ENCODE measurements at places on chromosomes 7 and 10.

DNA sequence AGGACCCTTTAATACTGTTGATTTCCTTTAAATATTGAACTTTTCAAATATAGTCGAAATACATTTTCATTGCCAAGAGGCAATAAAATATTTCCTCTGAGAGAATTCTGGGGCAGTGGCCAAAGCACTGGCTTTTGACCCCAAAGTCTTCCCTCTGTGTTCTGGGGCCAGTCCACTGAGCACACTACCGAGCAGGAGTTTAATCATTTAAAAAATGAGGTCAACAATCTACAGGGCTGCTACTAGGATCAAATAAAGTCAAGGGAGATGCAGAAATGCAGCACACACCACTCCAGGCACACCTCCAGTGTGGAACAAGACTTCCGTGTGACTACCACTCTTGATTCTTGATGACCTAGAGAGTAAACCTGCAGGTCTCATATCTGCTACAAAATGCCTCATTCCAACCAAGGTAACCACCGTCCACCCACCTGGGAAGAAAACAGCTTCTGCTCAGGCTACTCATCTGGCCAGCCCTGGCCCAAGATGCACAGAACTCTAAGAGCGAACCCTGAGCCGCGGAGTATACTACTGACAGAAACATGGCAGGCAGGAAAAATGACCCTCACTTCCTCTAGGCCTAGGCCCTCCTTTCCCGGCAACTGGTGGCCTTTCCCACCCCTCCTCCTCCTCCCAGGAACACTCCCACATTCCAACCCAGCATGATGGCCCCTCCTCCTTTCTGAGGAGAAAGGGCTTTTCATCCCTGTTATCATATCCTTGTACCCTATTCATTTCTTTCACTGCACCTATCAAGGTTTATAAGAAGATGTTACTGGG lies 97.7 kb downstream of the ALOX5 start:
- DNase-seq = no peak

GRCh38 chr7:12350971-12351370 lies 52.7 kb downstream of the VWDE start:
- DNase-seq = no peak

GRCh38 chr7:55288070-55288824 lies 76.9 kb upstream of the LANCL2 start:
- DNase-seq = no peak

DNA sequence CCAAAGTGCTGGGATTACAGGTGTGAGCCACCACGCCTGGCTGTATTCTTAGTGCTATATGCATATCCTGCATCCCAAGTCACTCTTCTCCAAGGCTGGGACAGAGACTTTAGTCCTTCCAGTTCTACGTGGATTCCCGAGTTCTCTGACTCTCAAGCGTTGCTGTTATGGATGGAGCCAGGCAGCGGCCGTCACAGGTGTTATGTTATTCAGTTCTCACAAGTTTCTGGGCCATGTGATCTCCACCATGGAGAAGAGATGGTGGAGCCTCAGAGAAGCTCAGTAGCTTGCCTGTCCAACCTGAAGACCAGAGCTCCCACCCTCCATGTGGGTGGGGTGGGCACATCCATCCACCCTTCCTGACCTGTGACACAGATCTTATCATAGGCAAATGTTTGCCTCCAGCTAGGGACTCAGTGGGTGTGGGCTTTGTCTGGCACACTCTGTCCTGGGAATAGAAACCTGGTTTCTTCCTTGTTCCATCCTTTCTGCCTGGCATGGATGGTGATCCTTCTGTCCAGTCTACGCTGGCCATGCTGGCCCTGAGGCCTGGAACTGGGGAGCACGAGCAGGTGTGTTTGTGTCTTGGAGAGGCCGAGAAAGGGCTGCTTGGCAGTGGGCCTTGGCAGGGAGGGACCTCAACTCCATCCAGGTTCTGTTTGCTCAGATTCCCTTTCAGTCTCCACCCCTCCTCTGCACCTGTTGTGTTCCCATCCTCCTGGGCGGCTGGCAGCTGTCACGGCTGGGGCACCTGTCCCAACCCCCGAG lies 55.3 kb downstream of the NEURL1 start:
- DNase-seq = no peak

DNA sequence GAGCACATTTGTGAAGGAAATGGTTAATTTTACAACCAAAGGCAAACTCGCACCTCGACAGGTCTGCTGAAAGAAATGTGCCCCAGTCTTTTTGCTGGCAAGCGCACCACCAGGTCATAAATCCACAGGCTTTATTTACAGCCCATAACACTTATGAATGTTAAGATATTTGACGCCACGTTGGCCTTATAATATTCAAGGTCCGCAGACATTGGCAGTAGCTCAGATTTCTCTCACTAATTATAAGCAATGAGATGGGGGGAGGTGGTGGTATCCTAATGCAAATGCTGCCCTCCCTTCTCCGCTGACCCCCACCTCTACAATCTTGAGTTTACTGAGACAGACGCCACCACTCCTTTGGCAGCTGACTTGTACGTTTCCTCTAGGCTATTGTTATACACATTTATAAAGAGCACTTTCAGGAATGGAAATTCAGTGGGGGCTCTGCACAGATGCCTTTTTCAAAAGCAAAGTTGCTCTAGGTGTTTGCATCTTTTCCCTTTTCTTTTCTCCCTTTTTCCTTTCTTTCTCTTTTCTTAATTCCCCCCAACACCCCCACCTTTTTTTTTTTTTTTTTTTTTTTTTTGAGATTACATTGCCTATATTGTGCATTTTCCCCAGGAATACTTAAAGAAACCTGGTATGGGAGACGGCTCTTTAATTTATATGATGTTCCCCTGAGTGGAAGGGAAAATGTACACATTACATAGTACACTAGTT lies 6.7 kb downstream of the TCF7L2 start:
- no peak for DNase-seq

DNA sequence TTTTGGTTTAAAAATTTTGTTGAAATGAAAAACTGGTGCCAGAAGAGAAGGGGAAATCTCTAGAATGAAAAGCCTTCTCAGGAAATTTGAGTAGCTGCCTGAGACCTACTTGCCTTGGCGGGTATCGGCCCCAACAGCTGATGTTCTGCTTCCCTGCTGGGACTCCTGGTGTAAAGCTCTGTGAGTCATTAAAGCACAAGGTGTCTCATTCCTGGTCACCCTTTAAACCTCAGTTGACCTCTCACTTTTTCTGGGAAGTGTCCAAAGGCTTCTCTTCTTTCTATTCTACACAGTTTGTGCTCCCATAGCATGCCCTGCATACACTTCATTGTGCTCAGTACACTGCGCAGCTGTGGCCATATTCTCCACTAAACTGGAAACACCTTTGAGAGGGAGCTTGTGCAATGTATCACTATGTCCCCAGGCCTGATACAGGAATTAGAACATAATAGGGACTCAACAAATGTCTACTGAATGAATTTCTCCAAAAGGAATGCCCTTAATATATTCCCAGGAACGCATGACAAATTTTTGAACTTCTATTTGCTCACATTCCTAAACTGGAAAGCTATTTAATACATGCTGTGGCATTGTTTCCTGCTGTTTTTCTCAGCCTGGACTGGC lies 303.9 kb downstream of the SDHAF3 start:
- DNase-seq = no peak

- no peak for DNase-seq
Measured at GRCh38 chr7:156145996-156146395, 333.7 kb upstream of the SHH start.

DNA sequence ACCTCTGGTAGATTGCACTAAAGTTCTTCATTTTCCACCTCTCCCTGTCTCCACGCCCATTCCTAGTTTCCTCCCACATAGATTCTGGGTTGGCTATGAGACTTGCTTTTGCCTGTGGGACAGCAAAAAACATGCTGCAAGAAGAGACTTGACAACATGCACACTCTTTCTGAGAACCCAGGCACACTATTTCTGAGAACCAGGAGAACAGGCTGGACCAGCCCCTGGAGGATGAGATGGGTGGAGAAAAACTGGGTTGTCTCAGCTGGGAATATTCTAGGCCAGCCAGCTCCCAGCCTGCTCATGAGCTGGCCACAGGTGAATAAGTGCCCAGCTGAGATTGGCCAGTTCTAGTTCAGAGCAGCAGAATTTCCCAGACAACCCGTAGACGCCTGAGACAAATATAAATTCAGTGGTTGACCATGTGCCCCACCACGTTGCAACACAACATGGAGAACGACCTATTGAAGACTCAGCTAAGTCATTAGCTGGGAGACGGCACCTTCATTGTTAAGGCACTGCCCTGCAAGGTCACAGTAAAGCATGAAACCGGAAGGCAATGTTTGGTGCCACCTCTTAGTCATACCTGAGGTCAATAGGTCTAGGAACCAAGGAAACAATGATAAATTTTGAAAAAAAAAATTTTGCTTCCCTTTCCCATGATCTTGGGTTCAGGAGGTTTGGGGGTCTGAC lies 92.7 kb upstream of the AKR1E2 start:
- DNase-seq = no peak

DNA sequence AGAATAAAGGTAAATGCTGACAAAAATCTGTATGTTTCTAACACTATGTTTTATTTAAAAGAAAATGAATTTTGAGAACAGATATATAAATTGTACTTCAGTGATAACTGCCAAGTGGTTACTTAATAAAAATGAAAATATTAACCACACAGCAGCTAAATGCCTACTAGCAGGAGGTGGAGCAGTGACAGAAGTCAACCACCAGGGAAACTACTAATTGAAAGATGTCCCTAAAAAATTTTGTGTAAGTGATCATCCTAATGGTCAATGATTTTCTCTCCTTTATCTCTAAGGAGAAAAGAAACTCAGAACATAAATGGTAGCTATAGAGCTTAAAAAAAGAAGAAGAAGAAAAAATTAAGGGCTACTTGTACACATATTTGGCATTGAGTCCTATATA lies 22.9 kb downstream of the WNT16 start:
- no peak for DNase-seq

DNA sequence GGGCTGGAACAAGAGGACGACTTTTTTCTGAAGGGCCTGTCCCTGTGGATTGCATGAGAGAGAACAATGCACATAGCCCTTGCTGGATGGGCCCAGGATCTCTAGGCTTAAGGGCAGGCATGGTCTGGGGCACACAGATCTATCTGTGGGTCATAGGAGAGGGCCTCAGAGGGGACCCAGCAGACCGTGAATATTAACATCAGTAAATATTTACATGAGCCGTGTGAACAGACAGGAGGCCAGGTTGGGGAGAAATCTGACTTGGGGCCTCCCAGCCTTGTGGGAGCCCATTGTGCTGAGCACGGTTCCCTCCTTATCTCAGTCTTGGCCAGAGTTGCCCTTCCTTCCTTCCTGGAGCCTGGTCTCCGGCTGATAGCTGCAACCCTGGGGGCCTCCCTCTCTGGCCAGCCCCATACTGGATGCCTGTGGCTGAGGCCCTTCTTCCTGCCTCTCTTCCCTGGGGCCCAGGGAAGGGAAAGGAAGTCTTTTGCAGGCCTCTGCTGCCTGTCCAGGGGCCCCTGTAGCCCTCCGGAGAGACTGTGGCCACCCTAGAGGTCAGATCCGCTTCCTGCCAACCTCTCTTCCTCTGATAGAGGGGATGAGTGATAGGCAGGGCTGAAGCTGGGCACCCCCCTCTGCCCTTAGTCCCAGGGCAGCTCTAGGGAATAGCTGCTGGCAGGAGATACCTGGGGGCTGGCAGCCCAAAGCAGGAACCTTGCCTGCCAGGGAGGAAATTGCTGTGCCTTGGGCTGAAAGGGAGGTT lies 44.5 kb upstream of the TRIM8 start:
- no peak for DNase-seq

- DNase-seq = no peak
Measured at GRCh38 chr7:82694022-82694421, 250.4 kb upstream of the CACNA2D1 start.

DNA sequence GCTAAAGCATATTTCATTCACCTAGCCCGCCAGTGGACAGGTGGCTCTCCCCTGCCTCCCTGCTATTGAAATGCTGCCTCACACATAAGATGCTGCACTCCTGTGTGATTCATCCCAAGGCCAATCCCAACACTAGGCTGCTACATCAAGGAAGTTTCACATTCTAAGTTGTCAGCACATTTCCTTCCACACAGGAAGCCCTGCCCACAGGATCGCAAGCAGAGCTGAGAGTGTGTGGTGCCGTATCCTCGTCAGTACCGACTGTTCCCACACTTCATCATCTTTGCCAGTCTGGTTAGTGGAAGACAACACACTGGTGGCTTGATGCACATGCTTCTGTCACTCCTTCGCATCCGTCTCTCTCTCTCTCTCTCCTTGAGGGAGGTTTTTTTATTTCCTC lies 194.3 kb upstream of the PPP2R2D start:
- DNase-seq = no peak

- no peak for DNase-seq
Measured at GRCh38 chr10:102400076-102400475, 4.6 kb downstream of the NFKB2 start.

Measured in stimulated activated CD4-positive, alpha-beta T cell treated with anti-CD3 and anti-CD28 coated beads, Interleukin-4, amount 100 ng/mL, for 48 hours (primary cell).